ENCODE measurements at places on chromosomes 6 and 20.

DNA sequence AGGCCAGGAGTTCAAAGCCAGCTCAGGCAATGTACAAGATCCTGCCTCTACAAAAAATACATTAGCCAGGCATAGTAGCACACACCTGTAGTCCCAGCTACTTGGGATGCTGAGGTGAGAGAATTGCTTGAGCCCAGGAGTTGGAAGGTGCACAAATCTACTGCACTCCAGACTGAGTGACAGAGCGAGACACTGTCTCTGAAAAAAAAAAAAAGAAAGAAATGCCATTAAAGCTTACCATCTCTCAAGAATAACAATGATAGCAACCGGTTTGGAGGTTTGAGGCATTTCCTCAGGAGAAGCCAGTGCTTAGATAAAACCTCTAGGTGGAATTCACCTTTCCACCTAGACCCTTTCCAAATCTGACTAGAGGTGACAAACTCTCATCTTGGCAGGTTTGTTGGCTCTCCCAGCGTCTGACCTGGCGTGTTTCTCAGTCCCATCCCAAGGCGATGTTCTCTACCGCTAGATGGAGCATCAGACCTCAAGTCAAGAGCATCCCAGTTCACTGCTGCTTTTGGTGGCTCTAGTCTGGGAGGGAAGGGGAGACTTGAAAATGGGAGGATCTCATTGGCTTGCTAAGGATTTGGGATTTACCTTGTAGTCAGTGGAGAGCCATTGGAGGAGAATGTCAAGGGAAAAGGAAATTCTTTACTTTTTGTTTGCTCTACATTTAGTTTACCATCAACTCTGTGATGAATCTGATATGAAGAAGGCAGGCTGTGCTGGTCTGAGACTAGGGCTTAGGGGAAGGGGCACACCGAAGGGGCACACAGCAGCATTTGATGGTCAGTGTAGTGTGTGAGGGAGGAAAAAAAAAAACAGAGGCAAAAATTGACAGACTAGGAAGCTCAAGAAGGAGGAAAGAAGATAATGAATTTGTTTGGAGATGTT is 67.9 kb downstream of the NCOA7 start:
- DNase-seq = peak; percentile 3

GRCh38 chr6:1609041-1609647 is 571 bp upstream of the FOXC1 start:
- no peak for DNase-seq

DNA sequence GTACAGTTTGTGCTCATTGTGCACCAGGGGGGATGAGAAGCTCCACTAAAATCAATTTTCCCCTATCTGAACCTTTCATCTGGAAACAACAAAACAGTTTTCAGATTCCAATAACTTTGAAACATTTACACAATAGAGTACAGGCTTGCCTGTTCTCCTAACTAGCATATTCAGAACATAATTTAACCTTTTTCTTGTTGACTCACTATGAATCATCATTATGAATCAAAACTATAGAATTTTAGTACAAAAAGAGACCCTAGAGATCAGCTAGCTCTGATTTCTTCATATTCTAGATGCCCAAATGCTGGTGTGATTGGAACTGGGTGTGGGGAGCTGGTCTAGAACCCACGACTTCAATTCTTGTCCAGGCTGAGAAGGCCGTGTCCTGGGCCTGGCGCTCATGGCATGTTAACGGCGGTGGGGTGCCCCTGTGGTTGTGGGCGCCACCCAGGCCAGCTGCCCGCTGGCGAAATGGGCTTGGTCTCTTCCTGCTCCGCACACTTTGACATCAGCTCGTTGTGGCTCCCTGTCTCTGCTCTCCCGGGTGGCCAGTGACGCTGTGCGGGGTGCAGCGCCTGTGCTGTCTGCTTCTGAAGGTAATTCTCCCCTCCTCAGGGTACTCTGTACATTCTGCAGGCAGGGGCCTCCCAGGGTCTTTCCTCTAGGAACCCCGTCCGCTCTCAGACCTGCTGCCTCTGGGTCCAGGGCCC is 29.9 kb upstream of the AGPAT4 start:
- DNase-seq = no peak

- no peak for DNase-seq
Observed at GRCh38 chr6:46137387-46137786, 7.6 kb downstream of the ENPP4 start.

DNA sequence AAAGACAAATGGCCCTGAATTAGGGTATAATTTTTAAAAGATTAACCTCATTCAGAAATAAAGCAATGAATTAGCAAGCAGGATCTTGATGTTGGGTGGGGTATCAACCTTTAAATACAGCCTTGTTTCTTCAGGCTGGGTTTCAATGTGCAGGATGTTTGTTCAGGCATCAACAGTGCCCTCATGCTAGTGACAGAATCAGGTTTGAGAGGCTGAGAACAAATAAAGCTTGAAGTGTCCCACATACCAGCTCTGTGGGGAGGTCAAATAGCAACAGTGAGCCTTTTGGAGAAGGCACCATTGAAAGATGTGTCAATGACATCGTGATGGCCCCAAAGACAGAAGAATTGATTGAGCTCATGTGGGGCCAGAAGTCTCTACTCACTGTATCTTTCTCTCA is 68.2 kb downstream of the MTFR2 start:
- no peak for DNase-seq

GRCh38 chr6:26280407-26280806 is 84.6 kb upstream of the BTN3A2 start:
- no peak for DNase-seq

DNA sequence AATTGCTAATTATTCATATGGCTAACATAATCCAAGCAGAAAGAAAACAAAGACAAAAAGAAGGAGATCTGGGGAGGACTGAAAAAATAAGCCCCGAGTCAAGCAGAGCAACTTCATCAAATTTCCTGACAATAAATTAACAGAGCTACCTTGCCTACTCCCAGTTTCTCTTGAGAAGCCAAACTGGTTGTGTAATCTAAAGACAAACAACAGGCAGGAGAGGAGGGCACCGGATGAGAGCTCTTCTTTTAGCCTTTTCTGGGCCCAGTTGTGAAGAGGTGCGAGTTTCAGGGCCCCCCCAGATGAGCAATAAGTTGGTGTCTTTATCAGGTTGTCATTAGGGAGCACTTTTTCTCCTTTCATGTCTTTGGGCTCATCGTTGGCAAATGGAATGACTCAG is 197.1 kb upstream of the PCSK2 start:
- DNase-seq = no peak

- no peak for DNase-seq
Observed at GRCh38 chr6:138155443-138155842, 6.3 kb upstream of the ARFGEF3 start.

- DNase-seq = peak; percentile 66
Observed at GRCh38 chr20:2172305-2173175, 70.9 kb downstream of the STK35 start.

GRCh38 chr6:74768120-74768519 is 437.7 kb downstream of the COL12A1 start:
- no peak for DNase-seq

DNA sequence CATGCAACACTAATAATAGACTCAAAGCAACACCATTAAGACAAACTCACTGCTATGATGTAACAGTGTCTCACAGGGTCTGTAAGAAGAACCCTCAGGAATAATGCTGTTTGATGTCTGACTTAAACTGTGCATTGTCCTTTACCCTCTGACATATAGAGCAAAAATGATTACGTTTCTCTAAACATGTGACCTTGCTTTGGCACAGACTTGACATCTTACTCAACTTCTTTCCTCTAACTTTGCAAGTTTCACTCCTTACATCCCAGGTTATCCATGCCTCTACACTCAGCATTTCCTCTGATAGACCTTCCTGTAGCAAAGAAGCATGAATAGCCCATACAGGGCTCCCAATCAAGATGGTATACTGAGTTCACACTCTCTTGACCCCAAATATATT is 252.7 kb downstream of the UST start:
- no peak for DNase-seq

- DNase-seq = no peak
Observed at GRCh38 chr6:137570393-137570792, 76.2 kb upstream of the OLIG3 start.

DNA sequence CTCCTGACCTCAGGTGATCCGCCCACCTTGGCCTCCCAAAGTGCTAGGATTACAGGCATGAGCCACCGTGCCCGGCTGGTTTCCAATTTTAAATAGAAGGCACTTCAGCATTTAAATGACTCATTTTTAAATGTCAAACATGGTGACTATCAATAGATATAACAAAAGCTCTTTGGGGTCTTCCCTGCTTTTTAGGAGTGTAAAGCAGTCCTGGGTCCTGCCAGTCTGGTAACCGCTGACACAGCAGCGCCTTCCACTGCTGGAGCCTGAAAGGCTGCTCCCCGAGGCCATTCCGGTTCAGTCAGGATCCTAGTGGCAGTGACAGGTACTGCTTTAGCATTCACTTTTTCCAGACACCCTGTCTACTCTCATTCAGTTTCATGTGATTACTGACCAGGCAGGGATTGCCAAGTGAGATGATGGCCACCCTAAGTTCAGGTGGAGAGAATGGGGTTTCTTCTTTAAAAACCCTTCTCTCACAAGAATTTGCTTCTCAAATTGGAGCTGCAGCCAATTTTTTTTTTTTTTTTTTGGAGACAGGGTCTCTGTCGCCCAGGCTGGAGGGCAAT is 5.1 kb downstream of the DIDO1 start:
- DNase-seq = peak; percentile 62

Data from stimulated activated CD4-positive, alpha-beta T cell treated with anti-CD3 and anti-CD28 coated beads, Interleukin-4, amount 100 ng/mL, for 1 hour (primary cell).